Urinary bladder (tissue), 4 donors: ENCODE measurements at places on chromosomes 16 and 17.

GRCh38 chr17:38749223-38750043 is 1.3 kb upstream of the PCGF2 start:
- no peak for DNase-seq

DNA sequence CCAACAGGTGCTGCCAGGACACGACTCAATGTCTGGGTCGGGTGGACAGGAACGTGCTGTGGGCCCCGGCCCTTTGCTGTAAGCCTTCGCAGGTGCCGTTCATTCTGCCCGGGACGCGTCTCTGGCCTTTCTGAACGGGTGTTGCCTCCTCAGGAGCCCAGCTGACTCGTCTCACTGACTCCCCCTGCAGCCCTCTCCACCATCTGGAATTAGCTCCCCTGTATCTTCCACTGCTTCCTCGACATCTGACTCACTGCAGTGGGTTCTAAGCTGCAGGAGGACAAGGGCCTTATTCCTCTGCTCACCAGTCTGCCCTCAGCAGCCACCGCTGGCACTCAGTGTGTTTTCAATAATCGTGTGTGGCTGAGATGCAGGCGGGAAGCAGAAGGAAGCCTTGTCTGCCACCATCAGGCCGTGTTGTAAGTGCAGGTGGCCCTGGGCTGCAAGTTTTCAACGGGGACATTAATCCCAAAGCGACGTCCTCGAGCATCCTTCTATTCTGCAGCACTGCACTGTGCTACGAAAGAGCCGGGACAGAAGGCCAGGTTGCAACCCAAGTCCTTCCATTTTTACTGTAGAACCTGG is 256.2 kb downstream of the FOXL1 start:
- no peak for DNase-seq

DNA sequence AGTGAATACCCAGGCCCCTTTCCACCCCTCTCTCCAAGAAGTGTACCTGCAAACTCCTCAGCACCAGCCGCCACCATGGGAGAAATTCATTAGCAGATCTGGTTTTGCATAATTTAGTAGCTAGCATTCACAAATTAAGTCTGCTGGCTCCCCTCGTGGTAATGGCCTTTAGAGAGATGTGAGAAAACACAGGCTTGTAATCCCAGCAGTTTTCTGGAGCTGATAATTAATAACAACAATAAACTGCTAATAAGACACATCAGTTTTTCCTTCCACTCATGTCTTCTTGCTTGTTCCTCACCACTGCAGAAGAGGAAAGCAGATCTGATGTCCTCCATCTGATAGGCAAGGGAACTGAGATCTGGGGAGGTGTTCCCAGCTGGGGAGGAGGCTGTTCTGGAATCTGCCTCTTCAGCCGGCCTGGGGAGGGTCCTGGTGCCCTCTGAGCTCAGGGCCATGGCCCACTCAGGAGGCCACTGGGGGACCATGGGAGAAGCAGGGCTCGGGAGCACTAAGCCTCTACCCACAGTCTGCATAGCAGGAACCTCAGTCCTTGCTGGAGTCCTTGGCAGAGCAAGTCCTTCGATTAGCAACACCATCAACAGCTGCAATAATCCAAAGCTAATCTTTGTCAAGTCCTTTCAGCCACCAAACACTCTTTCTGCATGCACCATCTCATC is 74.2 kb upstream of the DNAJA2 start:
- no peak for DNase-seq

DNA sequence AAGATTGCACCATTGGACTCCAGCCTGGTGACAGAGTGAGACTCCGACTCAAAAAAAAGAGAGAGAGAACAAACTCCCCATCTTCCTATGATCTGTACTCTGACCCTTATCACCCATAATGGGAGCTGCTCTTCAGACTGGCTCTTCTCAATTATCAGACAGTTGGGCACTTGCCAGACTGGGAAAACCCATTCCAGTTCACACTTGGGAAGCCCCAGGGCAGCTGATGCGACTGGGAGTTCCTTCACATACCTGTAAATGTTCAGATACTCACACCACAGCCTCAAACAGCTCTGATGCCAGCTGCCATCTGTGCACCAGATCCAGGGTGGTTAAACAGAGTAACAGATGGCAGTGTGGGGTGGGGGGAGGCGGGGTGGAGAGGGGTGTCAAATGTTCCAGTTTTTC is 23.8 kb upstream of the TMEM101 start:
- no peak for DNase-seq

DNA sequence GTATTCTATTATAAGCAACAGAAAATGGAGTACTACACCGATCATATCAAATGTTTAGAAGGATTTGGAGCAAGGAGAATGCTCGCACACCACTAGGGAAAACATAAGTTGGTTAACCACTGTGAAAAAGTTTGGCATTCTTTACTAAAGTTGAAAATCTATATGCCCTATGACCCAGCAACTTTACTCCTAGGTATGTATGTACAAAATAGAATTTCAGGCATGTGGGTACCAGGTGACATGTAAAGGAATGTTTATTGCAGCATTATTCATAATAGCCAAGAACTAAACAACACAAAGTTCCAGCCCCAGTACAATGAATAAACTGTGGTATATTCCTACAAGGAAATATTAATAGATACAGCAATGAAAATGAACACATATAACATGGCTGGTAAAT is 5.8 kb upstream of the HBZ start:
- DNase-seq = no peak

DNA sequence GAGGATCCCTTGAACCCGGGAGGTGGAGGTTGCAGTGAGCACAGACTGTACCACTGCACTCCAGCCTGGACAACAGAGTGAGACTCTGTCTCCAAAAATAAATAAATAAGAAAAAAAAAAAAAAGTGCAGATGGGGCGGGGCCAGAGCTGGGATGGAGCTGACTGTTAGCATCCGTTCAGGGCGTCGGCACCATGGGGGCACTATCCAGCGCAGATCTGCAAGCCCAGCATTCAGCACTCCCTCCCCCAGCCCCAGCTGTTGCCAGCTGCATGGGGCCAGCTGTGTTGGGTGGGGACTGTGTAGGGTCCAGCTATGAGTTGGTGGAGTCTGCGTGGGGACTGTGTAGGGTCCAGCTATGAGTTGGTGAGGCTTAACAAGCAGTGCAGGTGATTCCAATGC is 13.3 kb downstream of the GPRC5C start:
- no peak for DNase-seq

- no peak for DNase-seq
Measured at GRCh38 chr17:37488009-37488604, 1.6 kb upstream of the DUSP14 start.

GRCh38 chr17:80689129-80689619 is 144.5 kb downstream of the RPTOR start:
- no peak for DNase-seq

DNA sequence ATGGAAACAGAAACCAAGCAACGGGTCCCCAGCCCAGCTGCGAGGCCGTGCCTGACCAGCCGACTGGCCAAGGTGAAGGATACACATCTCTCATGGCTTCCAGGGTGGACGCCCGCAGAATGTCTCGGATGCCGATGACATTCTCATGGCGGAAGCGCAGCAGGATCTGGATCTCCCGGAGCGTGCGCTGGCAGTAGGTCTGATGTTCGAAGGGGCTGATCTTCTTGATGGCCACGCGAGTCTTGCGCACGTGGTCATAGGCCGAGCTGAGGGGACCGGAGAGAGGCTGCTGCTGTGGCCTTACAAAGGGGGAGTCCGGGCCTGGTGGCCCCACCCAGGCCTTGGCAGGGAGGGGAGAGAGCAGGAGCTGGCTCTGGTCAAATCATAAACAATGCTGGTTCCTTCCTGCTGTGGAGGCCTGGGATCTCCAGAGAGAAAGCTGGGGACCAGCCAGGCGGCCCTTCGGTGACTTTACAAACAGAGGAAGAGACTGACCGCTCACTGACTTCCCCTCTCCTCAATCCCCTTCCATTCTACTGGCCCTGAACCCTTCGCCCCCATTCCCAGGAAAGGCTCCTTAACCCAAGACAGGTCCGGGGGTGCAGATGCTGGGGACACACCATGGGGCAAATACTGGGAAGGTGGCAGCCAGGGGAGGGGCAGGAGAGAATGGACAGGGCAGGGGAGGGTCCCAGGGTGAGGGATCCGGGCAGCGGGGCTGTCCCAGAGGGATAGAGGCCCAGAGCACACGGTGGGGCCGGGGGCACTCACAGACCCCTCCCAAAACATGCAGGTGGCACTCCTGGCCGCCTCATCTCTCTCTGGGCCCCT is 1.1 kb downstream of the MAPK3 start:
- DNase-seq = no peak

DNA sequence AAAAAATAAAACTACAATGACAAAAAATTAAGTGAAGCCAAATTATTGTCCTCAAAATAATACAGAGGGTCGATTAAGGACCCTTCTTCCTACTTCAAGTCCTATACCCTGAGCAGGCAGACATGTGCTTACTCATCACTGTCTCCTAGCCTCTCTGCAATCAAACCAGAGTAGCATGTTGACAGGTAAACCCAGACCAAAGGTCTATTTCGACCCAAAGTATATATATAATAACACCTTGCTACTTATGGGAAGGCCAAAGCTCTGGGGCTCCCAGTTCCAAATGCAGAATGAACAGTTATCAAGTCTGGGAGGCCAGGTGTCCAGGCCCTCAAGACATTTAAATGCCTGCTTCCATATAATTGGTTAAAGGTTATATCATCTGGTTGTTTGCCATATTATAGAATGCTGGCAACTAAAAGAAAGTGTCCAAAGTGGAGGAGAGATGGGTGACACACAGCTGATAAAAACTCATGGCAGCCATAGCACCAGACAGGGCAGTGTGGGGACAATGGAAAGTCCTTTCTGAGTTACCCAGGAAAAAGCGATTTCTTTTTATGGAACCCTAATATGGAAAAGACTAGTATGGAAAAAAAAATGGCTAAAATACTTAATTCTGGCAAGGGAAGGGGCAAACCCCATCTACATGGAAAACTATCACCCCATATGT is 53.6 kb downstream of the N4BP1 start:
- no peak for DNase-seq

- no peak for DNase-seq
Measured at GRCh38 chr16:80806927-80807340, 2.5 kb upstream of the CDYL2 start.

DNA sequence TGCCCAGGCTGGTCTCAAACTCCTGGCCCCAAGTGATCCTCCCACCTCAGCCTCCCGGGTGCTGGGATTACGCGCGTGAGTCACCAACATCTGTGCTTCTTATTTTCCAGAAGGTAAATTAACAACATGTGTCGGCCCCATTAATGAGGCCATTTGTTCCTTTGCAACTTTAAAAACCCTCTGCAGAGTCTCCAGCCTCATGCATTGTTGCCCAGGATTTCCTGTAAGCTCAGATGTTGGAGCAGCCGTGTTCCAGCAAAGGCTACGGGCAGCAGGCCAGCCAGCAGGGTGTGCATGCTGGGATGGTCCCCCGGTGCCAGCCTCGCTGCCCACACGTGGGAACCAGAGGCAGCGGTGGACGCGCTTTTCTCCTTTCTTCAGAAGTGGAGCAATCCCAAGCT is 19.1 kb upstream of the HEXD start:
- no peak for DNase-seq

DNA sequence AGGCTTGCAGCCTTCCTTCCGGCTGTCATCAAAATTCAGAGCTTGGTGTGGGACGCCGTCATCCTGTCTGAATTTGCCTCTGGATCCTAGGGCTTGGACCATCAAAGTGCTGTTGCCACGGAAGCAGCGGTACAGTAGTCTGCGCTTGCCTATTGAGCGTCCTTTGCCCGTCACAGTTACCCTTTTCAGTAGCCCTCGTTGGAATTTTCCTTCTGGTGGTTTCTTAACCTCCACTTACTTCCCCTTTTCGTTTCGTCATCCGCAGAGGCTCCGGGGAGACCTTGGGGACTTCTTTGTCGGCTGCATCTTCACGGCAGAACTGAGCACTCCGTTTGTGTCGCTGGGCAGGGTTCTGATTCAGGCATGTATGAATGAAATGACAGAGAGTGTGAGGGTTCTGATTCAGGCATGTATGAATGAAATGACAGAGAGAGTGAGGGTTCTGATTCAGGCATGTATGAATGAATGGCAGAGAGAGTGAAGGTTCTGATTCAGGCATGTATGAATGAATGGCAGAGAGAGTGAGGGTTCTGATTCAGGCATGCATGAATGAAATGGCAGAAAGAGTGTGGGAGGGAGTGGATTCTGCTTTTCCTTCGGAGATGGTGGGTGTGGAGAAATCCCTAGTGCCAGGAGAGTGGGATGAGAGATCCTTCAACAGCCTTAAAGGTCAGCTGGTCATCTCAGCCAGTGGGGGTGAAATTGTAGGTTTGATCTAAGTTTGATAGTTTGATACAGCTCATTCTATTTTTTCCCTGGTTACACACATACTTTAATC is 8.0 kb downstream of the TLCD3A start:
- DNase-seq = no peak

DNA sequence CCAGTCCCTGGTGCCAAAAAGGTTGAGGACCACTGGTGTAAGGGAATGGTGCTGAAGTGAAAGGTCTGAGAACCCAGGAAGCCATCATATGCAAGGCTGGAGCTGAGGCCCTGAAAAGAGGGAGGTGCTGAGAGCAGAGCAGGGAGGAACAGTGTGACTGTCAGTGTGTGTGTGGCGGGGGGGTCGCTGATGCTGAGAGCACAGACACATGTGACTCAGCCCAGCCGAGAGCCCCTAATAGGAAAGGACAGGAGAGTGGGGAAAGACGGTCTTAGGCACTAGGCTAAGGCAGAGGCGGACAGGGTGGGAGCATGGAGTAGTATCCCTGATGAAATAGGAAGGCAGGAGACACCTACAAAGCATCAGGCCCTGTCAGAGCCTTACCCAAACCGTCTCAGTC is 1.2 kb downstream of the B9D1 start:
- DNase-seq = no peak

GRCh38 chr16:88886420-88886844 is 20.0 kb upstream of the PABPN1L start:
- DNase-seq = no peak

DNA sequence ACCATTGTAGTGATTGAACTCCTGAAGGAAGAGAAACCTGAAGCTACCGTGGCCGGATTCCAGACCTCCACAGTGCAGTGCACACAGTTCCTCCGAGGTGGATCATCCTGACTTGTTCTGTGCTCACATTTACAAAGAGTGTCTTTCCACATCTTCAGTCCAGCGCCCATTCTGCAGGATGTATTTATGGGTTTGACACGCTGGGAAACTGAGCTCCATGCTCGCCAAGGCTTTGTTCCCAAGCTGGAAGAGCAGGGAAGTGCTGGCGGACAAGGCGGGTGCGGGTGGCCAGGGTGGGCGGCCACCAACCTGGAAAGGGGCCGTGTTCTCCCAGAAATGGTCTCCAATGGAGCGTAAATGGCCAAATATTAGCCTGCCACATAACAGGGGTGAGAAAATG is 227.9 kb downstream of the IRF8 start:
- no peak for DNase-seq

DNA sequence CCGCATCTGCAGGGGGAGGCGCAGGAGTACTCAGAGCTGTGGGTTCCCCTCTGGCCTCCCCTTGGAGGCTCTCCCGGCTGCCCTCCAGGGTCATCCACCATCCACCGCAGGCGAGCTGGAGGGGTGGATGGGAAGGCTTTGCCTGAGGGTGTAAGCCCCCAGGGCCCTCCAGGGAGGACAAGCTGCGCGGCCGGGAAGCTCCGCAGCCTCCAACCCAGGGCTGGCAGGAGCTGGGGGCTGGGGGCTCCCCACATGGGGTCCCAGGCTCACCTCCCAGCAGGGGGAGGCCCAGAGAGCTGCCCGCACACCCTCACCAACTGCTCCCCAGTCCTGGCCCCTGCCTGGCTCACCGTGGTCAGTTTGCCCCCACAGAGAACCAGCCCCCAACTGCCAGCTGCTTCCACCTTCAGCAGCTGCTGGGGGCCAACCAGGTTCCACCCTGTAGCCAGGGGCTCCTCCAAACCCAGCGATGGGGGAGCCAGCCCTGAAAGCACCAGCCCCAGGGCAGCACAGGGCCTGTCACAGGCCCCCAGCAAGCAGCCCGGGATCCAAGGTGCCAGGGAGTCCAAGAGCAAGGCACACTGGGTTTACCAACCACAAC is 19.8 kb upstream of the CHMP6 start:
- DNase-seq = no peak

- no peak for DNase-seq
Measured at GRCh38 chr17:77206158-77206956, 65.6 kb downstream of the SEC14L1 start.
